ENCODE measurements at places on chromosomes 4 and X.

DNA sequence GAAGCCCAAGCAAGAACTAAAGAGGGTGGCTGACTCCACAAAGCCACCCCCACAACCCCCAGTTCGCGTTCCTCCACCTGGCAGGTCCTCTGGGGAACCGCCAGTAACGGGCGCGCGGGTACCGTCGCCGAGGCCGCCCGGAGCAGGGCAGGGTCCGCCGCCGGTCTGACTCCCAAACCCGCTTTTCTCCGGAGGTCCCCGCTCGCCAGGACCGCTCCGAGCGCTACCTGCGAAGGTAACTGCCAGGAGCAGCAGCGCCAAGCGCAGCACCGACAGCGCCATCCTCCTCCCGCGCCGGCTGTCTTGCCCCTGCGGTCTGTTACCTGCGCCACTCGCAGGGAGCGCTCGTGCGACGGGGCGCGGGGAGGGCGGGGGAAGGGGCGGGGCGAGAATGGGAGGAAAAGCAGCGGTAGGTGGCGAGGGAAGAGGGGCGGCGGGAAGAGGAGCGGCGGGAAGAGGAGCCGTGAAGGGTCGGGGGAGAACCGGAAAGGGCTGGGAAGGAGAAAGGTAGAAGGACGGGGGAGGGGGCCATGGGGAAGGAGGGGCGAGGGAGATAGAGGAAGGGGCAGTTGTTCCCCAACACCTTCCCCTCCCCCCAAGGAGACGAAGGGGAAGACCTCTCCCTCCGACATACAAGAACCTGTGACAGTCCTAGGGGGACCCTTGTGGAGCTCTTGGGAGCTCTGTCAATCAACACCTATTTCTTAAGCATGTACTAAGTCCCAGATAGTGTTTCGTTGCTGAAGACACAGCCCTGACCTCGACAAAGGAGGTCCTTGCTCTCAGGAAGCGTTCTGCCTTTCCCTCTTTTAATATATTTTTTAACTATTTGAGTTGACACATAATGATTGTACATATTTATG lies at the start of gene SPINK2:
Gene SPINK2 (minus strand): TSS at position 321 of the 863 bp plus-strand sequence. CDS start 39 bp downstream, at position 282.
- no peak for DNase-seq

DNA sequence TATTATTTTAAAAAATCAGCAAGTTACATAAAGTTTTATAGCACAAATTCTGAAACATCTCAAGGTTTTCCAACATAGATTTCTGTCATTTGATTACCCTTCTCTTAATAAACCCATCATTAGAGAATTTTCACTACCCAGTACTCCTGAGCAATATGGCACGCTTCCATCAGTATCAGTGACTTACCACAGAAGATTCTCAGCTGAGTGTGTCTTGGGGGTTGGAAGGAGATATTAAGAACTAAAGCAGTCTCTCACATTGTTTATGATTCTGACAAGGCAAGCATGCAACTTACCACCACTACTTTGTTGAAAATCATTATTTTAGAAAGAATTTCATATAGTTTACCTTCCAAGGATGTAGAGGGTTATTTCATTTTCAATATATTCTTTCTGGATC lies 67.7 kb downstream of the INPP4B start:
- no peak for DNase-seq

GRCh38 chr4:154559494-154560418 lies 3.1 kb upstream of the FGB start:
- DNase-seq: no peak

GRCh38 chr4:135282676-135283075 lies 1081.1 kb upstream of the PABPC4L start:
- no peak for DNase-seq

GRCh38 chr4:109315818-109316217 lies 13.4 kb upstream of the COL25A1 start:
- no peak for DNase-seq

DNA sequence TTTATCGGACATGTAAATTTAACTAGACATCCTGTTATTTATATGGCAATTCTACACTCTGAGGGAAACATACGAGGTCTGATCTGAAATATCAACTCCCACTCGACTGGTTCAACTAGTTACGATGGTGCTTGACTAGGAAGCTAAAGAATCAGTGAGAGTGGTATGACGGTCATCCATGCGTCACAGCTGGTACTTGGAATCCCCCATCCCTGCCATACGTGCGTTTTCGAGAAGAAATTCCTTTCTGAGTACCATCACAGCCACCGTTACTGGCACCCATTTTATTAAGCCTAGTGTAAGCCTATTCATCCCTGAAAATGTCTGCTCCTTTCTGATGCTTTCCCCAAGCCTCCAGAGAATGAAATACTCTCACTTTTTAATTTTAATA lies 695 bp upstream of the PIGA start:
- no peak for DNase-seq

DNA sequence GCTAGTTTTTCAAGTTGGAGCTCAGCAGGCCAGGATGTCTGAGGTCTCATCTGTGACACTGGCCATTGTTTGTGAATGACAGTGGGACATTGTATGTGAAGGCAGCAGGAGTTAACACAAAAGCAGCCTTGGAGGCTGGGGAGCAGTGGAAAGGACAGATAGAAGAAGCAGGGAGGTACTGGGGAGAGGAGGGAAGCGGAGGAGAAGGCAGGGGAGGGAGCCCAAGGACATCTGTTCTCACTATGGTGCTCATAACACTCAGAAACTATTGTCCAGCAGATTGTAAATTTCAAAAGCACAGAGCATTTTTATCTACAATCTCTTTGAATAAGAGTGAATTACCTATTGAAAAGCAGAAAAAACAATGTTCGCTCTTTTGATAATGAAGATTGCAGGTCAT lies 253.6 kb upstream of the DIPK2B start:
- no peak for DNase-seq

GRCh38 chrX:17167915-17168314 lies 207.1 kb upstream of the NHS start:
- no peak for DNase-seq

- DNase-seq: no peak
Observed at GRCh38 chrX:22059775-22060174, 27.6 kb downstream of the PHEX start.

DNA sequence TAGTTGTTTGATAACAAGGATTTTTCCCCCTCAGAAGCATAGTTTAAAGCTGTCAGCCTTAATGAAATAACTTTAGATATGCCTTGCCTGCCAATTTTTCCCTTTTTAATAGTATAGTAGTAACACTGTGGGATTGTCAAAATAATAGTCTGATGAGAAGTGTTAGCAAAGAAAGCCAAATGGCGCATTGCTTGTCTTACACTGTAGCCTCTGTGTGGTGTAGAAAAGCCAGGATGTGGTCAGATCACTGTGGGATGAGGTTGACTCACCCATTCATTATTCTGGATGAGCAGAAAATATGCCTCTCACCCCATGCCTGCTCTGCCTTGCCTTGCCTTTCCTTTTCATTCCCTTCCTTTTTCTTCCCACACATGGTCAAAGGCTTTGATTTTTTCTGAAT lies 257.8 kb upstream of the NRK start:
- no peak for DNase-seq

DNA sequence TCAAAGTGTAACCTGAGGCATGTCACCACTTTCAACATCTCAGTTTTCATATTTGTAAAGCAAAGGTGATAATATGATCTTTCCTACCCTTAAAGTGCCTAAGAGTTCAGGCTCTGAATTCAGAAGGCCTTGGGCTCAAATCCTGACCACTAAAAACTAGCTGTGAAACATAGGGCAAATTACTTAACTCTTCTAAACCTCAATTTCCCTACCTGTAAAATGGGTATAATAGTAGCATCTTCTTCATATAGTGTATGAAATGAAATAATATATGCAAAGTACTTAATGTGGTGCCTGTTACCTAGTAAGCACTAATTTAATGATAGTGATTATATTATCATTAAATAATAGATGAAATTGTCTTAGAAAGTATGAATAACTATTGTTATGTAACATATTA lies 7.0 kb upstream of the WDR44 start:
- no peak for DNase-seq

DNA sequence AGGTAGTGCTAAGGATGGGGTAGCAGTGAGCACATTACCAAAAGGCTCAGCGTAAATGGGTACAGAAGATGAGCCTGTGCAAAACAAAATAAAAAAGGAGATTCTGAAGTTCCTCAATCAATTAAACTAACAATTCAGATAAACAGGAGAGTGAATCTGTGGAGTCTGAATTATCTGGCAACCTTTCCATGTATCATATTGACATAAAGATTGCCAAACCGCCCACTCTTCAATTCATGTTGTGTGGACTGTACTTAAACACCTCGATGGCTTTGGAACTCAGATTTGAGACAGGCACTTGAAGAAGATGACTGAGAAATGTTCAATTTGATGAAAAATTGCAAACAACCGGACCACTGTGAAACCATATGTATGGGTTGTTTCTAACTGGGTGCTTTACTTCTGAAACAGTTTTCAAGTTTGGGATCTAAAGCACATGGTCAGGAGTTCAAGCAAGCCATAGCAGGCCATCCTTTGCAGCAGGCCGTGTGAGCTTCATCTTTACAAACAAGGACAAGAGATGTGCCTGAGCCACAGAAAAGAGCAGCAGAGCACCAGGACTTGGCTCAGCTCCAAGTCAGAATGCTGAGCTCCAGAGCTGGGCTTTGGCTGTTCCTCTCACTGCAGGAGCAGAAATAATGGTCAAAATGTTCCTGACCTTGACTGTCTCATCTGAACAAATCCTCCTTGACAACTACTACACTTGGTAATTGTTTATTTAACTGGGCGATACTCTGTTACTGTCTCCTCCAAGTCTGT lies 108.1 kb downstream of the MGST2 start:
- no peak for DNase-seq

GRCh38 chr4:114250439-114250891 lies 271.0 kb upstream of the ARSJ start:
- no peak for DNase-seq

DNA sequence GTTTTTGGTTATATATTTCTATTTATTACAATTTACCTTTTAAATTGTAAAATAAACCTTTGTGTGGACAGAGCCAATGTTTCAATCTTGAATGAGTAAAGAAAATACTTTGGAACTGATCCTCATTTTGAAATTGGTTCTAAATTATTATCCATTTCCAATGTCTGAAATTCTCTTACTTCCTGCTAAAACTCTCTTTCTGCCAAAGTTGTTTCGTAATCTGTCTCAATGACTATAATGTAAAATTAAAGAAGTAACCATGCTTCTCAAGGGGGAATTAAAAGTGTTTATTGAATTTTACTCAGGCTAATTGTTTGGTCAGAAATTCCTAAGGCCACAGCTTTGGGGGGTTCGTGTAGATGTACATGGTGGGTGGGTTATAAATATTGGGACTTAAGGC lies 34.8 kb downstream of the YIPF6 start:
- DNase-seq: no peak

DNA sequence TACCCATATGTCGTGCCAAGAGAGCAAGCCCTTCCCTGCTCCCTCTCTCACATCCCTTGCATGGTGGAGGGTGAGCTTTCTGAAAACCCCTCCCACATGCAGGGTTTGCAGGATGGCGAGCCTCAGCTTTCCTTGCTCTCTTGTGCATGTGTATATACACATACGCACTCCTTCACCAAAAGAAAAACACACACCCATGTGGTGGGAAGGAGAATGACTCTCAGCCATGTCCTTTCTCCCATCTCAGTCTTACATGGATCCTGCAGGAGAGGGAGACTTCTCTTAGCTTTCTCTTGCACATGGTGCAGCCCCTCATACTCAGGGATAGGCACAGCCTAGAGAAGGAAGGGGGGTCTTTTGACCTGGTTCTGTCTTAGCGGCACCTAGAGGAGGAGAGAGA lies 81.1 kb downstream of the CLCN5 start:
- no peak for DNase-seq

DNA sequence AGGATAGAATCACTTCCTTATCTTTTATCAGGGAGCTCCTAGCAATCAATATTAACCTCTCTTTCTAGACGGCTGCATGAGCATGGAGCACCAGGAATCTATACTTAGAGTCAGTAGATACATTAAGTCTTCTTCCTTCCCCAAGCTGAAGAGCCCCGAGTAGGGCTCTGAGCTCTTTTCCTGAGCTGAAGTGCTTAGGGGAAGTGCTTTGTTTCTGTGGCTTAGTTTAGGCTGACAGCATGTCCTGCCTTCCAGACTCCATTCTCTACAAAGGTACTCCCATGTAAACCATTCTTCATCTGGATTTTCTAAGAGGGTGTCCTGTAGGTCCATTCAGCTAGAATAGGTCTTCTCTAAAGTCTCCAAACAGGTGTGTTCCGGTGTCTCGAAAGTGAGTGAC lies 127.5 kb upstream of the AFF2 start:
- no peak for DNase-seq

- no peak for DNase-seq
Observed at GRCh38 chr4:107937040-107937439, 5.7 kb downstream of the CYP2U1 start.

DNA sequence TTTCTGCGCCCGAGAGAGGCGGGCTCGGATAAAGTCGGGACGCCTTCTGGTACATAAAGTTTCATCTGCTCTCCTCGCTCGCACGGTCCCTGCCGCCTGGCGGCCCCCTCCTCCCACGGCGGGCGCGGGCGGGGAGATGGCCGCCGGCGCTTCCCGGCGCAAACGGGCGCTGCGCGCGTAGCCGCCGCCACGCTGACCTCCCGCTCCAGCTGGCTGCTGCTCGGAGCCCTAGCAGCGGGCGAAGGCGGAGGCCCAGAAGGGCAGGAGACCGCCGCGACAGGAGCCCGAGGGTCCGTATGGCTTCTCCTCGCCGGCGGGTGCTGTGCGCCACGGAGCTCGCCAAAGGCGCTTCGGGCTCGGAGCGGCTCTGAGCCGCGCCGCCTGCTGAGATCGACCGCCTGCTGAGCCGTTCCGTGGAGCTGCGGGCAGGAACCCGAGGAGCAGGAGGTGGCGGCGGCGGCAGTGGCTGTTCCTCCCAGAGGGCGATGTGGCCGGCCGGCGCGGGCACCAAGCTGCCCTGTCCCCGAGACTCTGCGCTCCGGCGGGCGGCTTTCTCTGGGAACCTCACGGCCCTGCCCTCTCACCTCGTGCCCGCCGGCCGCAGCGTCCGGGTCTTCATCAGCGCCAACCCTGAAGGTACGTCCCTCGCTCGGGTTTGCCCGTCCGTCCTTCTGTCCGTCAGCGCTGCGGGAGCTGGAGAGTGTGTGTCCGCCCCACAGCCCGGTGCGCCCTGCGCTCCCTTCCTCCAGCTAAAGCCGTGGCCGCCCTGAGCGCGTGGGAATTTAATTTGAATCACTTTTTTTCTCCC lies at the start of gene NWD2:
Gene NWD2 (plus strand): TSS at position 161 of the 808 bp plus-strand sequence. CDS start 325 bp downstream, at position 486.
- DNase-seq: no peak

DNA sequence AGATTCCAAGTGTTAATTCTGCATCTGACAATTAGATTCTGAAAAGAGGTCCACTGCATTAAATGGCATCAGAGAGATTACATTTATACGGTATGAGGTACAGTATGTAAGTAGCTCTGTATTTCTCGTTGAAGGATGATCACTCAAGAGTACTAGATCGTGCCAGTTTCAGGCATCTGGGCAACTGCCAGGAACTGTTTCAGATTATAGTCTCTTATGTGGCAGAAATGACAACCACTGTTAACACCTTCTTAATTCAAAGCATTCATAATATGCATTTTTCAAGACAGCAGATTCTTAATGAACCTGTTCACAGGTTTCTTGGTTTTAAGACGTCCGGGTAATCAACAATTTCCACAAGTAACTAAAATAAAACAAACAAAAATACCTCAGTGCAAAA lies 1.6 kb downstream of the ANKRD50 start:
- DNase-seq: no peak

DNA sequence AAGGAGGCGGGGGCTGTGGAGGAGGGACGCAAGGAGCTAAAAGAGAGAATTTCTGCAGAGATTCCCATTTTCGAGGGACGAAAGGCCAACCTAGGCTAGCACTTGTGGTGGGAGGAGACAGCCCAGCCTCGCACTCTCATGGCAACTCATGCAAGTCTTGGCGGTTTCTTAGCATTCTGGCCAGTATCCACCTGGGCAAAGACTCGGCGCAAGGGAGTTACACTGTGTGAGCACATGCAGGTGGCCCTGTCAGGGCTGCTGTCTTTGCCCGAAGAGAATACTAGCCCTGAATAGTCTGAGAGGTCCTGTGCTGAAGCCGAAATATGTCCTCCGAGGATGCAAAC lies 15.5 kb downstream of the MCF2 start:
- DNase-seq: no peak

All from cerebellar nuclear complex (tissue), 1 donor.